ENCODE measurements at places on chromosomes 6 and 20. TPM values are rescaled to one million over a fixed set of nuclear protein-coding genes. Genes with fewer than 3 reads are reported as not detected.
A peak's percentile ranks its signal among the peaks of the same experiment; 100 is the strongest.

GRCh38 chr6:89566008-89566800 lies 72.3 kb downstream of the LYRM2 start:
- no peak for DNase-seq

DNA sequence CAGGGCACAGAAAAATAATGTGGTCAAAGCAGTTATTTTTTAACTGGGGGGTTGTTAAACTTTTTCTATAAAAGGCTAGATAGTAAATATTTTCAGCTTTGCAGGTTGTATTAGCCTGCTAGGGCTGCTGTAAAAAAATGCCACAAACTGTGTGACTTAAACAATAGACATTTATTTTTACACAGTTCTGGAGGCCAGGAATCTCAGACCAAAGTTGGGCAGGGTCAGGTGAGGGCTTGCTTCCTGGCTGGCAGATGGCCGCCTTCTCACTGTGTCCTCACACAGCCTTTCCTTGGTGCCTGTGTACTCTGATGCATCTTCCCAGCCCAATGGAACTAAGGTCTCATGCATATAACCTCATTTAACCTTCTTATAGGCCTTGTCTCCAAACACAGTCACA lies 294.7 kb downstream of the PTPRT start:
- no peak for DNase-seq

DNA sequence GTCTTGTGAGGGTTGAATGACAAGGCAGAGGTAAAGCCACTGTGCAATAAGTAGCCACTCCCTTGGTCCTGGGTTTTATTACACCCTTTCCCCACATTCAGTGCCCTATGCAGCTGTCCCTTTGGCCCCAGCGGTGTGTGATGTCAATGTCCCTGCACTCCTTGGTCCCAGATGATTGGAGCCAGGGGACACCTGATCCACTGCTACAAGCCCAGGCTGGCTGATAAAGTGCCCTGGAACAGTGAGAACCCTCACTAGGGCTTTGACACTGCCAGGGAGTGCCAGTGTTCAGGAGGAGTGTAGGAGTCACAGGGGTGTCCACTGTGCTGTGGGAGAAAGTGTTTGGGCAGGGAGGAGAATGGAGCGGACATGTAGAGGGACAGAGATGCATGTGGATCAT lies 30.4 kb downstream of the GABRR1 start:
- DNase-seq = no peak

DNA sequence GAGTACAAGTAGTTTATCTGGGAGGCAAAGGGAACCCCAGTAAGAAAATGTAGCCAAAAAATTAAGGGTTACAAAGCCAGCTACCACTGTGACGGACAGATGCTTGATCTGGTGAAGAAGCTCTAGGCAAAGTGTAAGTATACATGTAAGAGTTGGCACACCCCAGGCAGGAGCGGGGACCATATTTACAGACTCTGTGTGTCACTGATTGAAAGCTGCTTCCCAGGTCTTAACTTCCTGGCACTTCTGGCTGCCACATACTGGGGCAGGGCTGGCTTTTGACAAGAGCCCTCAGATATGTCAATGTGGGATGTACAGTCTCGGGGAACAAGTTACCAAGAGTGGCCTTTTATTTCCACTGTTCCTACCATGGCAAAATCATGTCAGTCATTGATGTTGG lies 48.0 kb upstream of the BCLAF1 start:
- no peak for DNase-seq

GRCh38 chr20:45258664-45259063 lies 4.3 kb upstream of the SLPI start:
- DNase-seq = no peak

DNA sequence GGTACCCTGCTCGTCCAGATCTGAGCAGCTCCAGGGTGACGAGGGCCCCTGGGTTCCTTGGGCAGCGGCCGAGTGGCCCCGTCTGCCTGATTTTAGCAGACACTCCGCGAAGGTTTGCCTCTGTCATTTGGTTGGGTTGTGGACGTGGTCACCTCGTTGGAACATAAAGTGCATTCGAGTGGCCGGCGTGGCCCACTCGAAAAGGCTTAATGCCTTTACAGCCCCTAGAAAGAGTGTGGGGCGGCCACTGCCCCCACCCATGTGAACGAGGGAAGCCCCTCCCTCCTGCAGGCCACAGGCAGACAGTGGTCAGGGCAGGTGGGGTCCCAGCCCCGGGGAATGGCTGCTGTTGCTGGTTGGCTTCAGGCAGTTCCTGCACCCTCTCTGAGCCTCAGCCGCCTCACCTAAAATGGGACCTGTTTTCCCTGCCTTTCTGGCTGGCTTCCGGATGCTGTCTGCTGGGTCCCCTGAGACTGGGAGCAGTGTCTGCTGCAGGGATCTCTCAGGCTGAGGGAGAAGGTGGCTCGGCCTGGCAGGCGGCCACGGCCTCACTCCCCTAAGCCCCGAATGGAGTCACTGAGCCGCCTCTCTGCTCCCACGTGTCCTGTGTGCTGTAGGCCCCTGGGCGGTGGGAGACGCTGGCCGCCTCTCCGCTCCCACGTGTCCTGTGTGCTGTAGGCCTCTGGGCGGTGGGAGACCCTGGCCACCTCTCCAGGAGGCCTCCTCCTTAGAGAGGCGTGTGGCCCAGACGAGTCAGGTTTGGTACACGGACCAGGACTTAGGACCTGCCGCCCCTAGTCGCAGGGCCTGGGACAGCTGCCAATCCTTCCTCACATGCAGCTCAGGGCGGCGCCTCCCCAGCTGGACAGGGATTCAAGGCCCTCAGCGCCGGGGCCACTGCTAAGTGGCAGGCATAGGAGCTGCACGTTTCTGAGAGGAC lies 233.0 kb downstream of the ERMARD start:
- no peak for DNase-seq

DNA sequence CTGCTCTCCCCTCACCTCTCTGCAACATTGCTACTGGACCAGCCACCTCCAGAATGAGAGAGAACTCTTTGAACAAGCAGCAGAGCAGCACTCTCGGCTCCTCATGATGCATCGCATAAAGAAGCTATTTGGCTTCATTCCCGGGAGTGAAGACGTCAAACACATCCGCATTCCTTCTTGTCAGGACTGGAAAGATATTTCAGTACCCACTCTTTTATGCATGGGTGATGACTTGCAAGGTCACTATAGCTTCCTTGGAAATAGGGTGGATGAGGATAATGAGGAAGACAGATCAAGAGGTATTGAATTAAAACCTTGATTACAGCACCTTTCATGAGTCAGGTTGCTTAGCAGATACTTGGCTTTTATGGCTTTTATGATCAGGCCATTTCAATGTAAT lies 4.3 kb downstream of the CALHM4 start:
- no peak for DNase-seq

- no peak for DNase-seq
Observed at GRCh38 chr20:3239867-3240775, 1.1 kb upstream of the SLC4A11 start.

GRCh38 chr20:62052336-62052841 lies 13.3 kb downstream of the TAF4 start:
- no peak for DNase-seq

GRCh38 chr6:125477844-125478243 lies 176.1 kb upstream of the HDDC2 start:
- DNase-seq = no peak

DNA sequence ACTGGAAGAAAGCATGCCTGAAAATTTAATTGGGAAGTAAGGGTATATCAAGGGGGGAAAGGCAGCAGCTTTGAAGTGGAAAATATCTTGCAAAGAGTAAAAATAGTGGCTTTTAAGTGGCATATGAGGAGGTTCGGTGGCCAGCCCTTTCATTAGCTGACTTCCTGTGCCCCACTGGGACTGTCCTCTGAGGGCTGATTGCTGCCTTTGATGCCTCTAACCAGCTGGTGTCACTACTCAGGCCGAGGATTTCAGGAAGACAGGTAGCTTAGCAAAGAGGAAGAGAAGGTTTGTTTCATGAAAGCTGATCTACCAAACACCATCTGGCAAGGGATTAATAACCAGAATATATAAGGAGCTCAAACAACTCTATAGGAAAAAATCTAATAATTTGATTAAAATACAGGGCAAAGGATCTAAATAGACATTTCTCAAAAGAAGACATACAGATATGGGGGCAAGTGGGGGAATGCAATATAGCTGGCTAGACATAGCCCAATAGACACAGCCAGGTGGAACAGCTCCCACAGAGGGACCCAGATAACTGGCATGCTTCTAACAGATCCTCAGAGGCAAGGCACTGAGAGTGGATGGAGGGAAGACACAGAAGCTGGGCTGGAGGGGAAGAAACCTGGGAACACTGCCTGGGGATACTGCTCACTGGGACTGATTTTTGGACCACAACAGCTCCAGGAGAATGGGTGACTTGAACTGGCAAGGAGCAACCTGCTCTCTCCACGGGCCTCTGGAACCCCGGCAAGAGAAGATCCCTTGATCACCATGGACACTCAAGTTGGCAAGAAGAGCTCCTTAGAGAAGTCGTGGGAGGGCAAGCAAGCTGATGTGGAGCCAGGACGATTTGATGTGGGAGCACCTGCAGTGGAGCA lies 33.2 kb downstream of the CCN2 start:
- no peak for DNase-seq

- DNase-seq = no peak
Observed at GRCh38 chr6:75524322-75524972, 30.8 kb upstream of the FILIP1 start.

DNA sequence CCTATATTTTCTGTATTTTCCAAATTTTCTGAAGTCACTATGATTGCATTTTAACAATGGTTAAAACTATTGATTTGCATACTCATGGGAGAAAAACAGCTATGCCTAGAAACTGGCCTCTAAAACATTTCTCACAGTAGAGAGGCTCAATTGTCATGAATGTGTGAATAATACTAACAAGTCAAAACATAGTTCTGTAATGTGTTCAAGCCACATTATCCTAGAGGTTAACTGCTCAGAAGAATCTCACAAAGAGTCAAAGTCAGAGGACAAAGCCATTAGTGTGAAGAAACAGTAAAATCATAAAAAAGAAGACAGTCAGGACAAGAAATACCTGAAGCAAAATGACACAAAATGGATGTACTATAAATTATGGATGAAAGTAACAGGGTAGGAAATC lies 12.5 kb upstream of the ALDH8A1 start:
- no peak for DNase-seq

- no peak for DNase-seq
Observed at GRCh38 chr20:15561070-15561569, 1012.1 kb downstream of the KIF16B start.

DNA sequence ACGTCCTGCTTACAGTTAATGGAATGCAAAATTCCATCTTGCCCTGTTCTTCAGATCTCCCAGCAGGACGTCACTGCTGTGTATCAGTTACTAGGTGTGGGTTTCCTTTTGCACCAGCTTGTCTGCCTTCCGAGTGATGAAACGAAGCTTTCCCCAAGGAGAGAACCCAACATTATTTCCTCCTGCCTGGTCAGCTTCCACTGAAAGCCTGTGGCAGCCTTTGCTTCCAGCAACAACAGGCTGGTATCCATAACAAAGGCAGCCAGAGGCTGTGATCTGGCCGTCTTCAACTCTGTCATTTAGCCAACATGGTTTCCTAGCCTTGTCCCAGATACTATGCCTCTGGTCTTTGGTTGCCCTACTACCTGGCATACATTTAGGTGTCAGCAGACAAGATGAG lies 78.9 kb upstream of the HEY2 start:
- DNase-seq = no peak

- no peak for DNase-seq
Observed at GRCh38 chr6:115467726-115468125, 593.0 kb downstream of the FRK start.

GRCh38 chr6:170271771-170272314 lies 19.0 kb downstream of the DLL1 start:
- DNase-seq = peak; percentile 92

- no peak for DNase-seq
Observed at GRCh38 chr6:97445407-97445806, 162.4 kb upstream of the MMS22L start.

- DNase-seq = no peak
Observed at GRCh38 chr6:14192216-14192788, 74.7 kb downstream of the CD83 start.

DNA sequence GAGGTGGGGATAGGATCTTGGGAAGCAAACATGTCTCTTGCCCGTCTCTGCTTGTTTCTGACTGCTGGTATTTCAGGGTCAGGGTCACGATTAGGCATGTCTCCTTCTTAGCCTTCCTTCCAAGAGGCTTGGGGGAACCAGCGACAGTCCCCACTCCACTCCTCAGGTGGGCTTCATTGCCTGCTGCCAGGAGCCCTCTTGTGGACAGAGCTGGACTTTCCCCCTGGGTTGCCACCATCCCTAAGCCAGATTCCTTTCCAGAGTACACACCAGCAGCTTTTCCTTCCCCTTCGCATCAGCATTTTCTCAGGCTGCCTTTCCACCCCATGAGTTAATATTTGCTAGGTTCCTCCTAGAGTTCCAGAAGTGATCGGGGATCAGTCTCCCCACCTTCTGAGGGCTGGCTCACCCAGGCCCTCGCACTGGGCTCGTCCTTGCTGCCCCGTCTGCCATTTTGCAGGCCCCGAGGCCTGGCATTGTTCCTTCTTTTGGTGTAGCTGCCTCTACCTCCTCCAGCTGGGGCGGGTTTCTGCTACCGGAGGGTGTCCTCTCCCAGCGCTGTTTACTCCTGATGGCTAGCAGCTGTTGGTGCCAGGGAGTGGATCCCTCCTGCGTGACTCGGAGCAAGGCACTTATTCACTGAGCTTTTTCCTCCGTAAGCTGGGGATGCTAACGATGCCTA lies 8.8 kb upstream of the C20orf144 start:
- peak; percentile 38 for DNase-seq

GRCh38 chr6:121627761-121628160 lies 192.3 kb downstream of the GJA1 start:
- no peak for DNase-seq

Gene DPPA5
- polyA plus RNA-seq = not detected

Gene SLC17A3
- not detected for polyA plus RNA-seq

Gene PNPLA1
- not detected for polyA plus RNA-seq

Gene COX4I2
- not detected for polyA plus RNA-seq

Gene SPATS1
- polyA plus RNA-seq = not detected

Gene TTK
- 0.54 TPM for polyA plus RNA-seq

Gene DZANK1
- 1.6 TPM for polyA plus RNA-seq

Gene MCCD1
- not detected for polyA plus RNA-seq

Gene HLA-DMA
- polyA plus RNA-seq = 78.7 TPM

Measured in immature natural killer cell (primary cell).